Right lung (tissue), 10 donors: ENCODE measurements at places on chromosomes 5 and 9. TPM values are rescaled to one million over a fixed set of nuclear protein-coding genes. Genes with fewer than 3 reads are reported as not detected.

Gene PCDHGA5
- 3.7 TPM for polyA plus RNA-seq

Gene CNTLN
- polyA plus RNA-seq, result 24.1 TPM

Gene SLC6A19
- not detected for polyA plus RNA-seq

Gene WNT8A
- not detected for polyA plus RNA-seq

Gene MATR3
- 552 TPM for polyA plus RNA-seq

Gene FEM1C
- 21.3 TPM for polyA plus RNA-seq

Gene GALNT12
- 21.4 TPM for polyA plus RNA-seq

Gene PCDHGB3
- 3.0 TPM for polyA plus RNA-seq

Gene INSYN2B
- polyA plus RNA-seq, result 4.9 TPM

Gene IL13
- 0.21 TPM for polyA plus RNA-seq

Gene NSMF
- polyA plus RNA-seq, result 40.3 TPM

Gene CER1
- 0.24 TPM for polyA plus RNA-seq

Gene LCN1
- polyA plus RNA-seq, result not detected

- no peak for DNase-seq
These were observed 21.3 kb downstream of the TBC1D9B start for GRCh38 chr5:179886190-179886911.

DNA sequence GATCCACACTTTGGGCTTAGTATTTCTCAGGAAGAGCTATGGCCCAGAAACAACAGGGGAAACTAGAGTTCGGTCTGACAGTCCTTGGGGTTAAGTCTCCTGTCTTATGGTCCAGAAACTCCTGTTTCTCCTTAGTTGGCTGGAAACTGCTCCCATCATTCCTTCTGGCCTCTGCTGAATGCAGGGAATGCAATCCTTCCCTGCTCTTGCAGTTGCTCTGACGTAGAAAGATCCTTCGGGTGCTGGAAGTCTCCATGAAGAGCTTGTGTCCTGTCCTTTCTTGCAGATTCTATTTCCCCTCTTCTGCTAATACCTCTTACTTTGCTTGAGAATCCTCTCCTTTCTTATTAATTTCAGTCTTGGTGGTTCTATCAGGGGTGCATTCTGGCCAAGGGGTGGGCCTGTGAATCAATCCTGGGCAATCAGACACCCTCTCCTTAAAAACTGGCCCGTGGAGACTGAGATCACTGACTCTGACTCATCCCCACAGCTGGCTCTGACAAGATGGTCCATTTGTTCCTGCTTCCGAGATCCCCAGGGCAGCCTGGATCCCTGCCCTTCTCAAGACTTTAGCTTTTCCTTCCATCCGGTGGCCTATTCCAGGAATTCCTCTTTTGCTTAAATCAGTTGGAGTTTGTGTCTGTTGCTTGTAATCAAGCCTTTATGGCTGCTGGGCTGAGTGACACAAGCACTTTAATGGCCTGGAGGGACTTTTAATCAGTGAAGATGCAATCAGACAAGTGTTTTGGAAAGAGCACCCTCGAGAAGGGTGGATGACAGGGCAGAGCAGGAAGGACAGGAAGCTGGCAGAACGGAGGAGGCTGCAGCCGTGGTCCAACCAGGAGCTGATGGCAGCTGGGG lies 23.7 kb downstream of the PTGS1 start:
- DNase-seq, result no peak

DNA sequence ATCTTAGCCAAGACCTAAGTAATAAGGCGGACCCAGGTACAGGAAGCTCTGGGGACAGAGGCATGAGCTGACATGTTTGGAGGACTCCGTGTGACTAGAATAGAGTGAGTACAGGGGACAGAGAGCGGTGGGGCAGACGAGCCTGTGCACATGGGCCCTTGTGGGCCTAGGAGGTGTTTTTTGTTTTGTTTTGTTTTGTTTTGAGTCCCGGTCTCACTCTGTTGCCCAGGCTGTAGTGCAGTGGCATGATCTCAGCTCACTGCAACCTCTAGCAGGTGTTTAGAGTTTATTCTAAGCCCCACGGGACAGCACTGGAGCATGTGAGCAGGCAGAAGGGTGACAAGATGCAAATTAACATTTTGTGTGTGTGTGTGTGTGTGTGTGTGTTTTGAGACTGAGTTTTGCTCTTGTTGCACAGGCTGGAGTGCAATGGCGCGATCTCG lies 3.1 kb upstream of the EEIG1 start:
- DNase-seq, result no peak

DNA sequence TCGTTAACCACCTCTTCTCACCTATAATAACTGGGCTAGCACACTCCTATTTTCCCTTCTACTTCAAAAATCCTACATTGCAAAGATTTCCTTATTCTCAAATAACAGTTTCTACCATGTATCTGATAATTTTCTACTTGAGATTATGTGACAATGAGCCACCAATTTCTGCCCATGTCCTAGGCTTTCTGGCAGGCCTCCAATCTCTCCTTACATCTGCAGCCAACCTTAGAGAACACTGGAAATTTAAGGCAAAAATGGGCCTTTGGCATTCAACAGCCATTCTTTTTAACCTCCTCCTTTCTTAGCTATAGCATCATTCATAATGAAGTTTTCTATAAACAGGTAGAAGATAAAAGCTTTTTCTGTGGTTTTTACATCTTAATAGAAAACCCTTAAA lies 225.1 kb downstream of the ARRDC3 start:
- no peak for DNase-seq

GRCh38 chr9:129287619-129288305 lies 109.7 kb upstream of the IER5L start:
- no peak for DNase-seq

- no peak for DNase-seq
These were observed 82.6 kb upstream of the GAS1 start for GRCh38 chr9:87029905-87030304.

DNA sequence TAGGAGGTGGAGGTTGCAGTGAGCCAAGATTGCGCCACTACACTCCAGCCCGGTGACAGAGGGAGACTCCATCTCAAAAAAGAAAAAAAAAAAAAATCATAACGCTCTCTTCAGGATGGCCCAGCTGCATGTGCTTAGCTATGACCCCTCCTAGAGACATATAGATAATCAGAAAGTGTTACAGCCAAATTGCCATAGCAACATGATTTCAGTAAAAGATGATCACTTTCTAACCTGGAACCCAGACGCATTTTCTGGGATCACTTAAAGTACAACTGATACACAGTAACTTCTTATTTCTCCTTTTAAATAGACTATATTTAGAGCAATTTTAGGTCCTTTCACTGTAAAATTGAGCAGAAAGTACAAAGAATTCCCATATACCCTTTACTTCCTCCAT lies 372.9 kb downstream of the CDH18 start:
- no peak for DNase-seq

DNA sequence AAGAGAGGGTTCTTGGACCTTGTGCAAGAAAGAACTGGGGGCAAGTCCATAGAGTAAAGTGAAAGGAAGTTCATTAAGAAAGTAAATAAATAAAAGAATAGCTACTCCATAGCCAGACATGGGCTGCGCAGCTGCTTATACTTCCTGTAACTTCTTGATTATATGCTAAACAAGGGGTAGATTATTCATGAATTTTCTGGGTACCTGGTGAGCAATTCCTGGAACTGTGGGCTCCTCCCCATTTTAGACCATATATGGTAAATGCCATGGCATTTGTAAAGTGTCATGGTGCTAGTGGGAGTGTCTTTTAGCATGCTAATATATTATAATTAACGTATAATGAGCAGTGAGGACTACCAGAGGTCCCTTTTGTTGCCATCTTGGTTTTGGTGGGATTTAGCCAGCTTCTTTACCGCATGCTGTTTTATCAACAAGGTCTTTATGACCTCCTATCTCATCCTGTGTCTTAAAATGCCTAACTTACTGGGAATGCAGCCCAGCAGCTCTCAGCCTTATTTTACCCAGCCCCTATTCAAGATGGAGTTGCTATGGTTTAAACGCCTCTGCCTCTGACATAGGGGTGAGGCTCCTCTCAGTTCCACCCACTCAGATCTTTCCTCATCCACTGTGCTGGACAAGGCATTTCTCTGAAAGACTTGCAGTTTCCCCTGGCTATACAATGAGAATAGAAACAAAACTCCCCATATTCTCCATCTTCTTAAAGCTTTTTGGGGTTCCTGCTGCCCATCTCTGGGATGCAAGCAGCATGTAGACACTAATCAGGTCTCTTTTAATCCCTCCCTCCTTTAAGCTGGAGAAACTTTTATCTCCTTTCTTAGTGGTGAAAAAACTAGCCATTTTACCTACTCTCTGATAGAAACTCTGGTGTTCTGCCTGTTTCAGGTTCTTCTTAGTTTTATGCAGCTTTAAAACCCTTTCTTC lies 91.2 kb downstream of the ARRDC3 start:
- DNase-seq, result no peak

DNA sequence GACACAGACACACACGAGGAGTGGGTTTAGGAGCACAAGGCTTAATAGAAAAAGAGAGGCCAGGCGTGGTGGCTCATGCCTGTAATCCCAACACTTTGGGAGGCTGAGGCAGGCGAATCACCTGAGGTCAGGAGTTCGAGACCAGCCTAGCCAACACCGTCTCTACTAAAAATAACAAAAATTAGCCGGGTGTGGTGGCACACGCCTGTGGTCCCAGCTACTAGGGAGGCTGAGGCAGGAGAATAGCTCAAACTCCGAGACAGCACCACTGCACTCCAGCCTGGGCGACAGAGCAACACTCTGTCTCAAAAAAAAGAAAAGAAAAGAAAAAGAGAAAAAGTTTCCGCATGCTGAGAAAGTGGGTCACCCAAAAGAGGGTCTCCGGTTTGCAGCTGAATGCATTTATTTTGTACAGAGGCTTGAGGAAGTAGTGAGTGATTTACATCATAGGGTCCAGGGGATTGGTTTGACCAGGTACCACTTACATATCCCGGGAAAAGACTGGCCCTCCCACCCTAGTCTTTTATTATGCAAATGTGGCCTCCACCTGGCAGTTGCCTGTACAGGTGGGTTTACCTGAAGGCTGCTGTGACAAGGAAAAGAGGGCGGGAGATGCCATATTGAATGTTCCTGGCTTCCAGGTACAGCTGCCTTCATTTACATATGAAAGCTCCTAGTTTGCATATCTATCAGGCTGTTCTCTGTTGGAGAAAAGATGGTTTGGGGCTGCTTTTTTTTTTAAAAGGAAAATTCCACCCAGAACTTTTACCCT lies 366.2 kb upstream of the GRAMD2B start:
- no peak for DNase-seq

DNA sequence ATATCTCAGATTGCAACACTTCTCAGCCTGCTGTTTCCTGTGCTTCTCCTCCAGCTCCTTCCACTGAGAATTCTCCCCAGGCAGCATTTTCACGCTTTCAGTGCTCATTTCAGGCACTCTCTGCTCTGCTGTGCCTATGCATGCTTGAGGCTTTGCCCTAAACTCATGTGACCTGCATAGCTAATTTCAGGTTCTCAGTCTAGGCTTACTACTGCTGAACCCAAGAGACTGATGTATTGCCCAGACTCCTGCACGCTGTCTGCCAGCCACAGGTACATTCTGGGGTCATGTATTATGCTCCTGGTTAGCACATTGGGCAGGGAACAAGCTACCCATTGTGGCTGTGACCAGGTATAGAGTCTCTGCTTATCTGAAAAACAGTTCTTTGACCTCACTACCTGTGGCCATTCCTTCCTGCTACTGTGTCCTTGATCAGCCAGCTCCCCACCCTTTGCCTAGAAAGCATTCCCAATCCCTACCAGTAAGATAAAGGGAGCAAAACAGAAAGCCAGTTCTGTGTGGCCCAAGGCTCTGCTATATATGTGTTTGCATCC lies 34.7 kb downstream of the PIP5K1B start:
- no peak for DNase-seq

- no peak for DNase-seq
These were observed 11.5 kb downstream of the AQP3 start for GRCh38 chr9:33435821-33436277.

DNA sequence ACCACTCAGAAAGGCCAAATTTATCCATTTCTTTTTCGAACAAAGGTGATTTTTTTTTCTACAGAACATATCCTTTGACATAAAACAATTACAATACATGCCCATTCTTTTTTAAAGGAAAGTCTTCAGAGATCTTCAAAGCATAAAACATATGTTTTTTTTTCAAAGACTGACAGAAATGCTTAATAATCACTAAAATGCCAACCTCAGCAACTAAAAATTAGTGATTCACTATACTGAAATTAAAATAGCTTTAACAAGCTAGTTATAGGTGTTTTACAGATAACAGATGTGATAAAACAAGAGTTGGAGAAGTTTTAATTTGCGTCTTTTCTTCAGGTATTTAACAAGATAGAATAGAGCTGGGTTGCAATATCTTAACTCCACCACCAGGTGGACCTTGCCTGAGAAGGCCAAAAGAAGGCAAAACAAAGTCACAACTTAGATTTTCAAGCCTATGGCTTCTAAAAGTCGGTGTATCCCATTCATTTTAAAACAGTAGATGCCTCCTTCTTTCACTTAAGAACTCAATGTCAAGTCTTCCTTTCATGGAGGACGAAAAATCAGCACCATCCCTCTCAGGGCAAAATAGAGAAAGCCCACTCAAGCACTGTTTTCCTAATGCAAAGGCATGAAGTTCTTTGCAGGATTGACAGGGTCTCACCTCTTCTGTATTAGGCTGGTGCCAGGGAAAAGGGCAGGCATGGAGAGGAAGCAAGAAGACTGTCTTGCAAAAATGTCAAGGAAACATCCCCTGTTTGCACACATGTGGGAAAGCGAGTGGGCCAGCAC lies 31.1 kb upstream of the CPLX2 start:
- DNase-seq, result no peak
